ENCODE measurements at places on chromosomes 11 and 22.

DNA sequence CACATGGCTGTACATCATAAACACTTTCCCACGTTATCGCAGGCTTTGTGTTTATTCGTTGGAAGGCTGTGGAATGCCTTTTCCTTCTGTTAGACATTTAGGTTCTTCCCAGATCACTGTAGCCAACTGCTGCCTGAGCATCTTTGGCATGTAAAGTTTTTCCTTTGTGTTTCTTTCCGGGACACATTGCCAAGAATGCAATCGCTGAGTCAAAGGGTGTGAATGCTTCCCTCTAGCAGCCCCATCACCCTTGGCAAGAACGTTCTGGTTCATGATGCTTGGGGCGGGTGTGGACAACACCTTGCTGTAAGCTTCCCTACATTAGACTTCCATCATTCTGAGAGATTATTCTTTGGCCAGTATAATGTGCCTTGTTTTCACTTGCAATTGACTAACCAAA is 136.2 kb downstream of the OSBP2 start:
- no peak for DNase-seq

DNA sequence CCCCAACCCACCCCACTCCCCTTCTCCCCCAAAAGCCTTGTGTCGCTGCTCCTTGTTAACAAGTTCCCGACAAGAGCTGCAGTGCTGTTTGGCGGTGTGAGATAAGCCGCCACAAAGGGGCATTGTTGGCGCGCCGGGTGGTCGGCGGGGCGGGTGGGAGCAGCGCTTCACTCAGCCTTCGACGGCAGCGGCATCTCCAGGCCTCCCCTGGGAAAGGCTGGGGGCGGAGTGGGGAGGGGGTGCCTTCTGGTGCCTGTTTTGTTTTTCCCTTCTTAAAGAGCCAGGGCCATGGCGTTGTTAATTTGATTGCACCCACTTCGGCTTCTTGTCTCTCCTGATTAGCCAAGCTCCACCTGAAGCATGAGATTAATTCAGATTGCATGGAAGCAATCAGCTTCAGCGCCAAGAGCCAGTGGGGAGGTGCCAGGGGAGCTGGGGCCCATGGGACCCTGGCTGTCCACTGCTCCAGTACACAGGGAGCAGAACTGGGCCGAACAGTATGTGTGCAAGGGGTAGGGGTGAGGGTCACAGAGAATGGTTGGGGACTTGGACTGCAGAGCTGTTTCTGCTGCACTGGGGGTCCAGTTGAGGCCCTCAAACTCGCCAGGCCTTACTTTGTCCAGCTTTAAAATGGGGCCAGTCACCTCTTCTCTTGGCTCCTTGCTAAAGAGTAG is 165.1 kb downstream of the CEP164 start:
- DNase-seq = peak; percentile 93

- no peak for DNase-seq
Observed at GRCh38 chr11:34609850-34610249, 11.0 kb upstream of the EHF start.

GRCh38 chr11:92595052-92595451 is 370.4 kb downstream of the FAT3 start:
- DNase-seq = no peak

DNA sequence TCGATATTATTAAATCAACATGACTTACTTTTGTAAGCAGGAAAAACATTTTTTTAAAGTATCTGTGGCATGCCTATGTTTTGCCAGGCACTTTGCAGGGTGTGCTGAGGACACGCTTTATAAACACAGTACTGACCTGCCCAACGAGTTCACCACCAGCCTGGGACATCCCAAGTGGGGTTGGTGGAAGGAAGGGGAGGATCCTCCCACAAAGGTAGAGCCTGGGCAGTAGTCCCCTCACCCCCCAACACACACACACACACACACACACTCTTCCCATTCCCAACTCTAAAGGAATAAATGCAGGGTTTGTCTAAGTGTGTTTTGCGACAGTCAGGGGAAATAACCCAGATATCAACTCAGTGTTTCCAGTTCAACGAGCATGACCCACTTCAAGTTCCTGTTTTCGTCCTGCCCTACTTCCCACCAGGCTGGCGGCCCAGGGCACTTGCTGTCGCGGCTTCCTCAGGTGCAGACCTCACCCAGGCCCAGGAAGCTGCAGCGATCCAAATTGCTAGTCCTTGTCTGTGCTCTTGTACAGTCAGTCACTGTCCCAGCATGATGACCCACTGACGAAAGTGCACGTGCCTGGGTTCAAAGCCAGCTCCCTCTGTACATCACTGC is 3.1 kb downstream of the CERK start:
- peak; percentile 83 for DNase-seq

- peak; percentile 43 for DNase-seq
Observed at GRCh38 chr11:127789927-127790326, 789.4 kb upstream of the KIRREL3 start.

DNA sequence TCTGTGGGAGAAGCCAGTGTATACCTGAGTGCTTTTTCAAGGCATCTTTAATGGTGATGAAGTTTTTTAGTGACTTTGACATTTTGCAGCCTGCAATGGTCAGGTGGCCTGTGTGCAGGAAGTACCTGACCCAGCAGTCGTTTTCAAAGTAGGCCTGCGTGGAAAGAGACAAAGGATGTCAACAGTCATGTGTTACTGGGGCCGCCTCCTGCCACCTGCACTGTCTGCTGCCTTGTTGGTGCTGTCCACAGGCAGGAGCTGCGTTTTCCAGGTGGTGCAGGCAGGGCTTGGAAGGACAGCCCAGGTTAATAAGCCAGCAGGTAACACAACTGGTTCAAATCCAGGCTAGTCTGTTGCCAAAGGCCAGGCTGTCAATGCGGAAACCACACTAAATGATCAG is 26.5 kb upstream of the NAP1L4 start:
- DNase-seq = no peak

- DNase-seq = no peak
Observed at GRCh38 chr11:123483058-123483457, 53.0 kb downstream of the GRAMD1B start.

- DNase-seq = peak; percentile 82
Observed at GRCh38 chr22:41517172-41518047, 26.9 kb downstream of the POLR3H start.

- no peak for DNase-seq
Observed at GRCh38 chr11:72584293-72584938, 89.8 kb downstream of the PDE2A start.

- DNase-seq = no peak
Observed at GRCh38 chr11:10398525-10398924, 56.5 kb upstream of the AMPD3 start.

- DNase-seq = no peak
Observed at GRCh38 chr11:235609-235996, 539 bp downstream of the SIRT3 start.

DNA sequence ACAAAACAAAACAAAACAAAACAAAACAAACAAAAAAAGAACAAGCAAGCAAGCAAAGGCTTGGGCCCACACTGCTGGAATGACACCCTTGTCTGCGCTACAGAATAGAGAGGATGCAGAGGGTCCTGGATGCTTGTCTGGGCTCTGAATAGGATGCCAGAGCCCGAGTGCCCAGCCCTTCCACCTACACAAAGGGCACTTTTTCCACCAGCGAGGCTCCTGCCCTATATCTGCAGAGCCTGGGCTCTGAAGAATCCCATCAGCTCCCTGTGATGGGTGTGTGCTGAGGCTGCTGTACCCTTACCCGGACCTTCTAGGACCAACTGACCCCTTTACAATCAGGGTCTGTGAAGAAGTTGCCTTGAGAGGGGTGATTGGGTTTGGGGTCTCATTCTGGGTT is 221.2 kb downstream of the DSCAML1 start:
- no peak for DNase-seq

DNA sequence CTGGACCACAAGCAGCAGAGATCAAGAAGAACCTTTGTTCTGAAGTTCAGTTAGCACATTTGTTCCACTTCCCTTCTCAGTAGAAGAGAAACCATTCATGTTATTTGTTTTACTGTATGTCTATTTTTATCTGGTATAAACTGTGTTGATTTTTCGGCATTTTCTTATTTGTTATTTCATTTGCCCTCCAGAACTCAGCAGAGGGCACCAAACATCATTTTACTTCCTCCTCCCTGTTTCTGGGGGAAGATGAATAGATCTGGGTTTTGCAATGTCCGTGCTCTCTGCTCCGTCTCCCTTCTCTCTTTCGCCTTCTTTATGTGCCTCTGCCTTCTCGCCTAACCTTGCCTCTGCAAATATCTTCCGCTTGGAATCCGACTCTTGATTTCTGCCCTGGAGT is 366.9 kb downstream of the NTM start:
- DNase-seq = peak; percentile 20

- no peak for DNase-seq
Observed at GRCh38 chr11:70845591-70846041, 406.8 kb downstream of the SHANK2 start.

GRCh38 chr22:38469306-38469781 is 1.4 kb downstream of the KDELR3 start:
- no peak for DNase-seq

GRCh38 chr11:69263736-69264052 is 30.3 kb upstream of the MYEOV start:
- DNase-seq = no peak

DNA sequence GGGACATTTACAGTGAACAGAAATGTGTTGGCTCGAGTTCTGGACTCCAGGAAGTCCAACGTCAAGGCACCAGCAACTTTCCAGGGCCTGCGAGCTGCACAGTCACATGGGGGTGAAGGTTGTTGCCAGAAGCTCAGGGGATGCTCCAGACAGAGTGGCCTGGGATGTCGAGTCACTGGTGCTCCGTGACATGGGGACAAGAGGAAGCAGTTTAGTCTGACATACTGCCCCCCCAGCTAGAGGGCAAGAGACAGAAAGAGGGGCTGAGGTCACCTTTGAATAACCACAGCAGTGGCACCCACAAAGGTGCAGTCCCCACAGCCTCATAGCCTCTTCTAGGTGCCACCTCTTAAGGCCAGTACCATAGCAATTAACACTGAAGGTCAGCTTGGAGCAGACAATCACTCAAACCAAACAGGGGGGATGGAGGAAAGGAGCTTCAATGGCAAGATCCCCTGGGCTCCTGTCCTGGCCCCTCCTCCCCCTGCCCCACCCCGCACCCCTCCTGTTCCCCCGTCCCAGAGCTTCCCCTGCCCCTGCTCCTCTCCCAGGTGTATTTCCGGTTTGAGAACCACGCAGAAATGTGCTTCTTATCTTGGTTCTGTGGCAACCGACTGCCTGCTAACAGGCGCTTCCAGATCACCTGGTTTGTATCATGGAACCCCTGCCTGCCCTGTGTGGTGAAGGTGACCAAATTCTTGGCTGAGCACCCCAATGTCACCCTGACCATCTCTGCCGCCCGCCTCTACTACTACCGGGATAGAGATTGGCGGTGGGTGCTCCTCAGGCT is 3.8 kb downstream of the APOBEC3D start:
- no peak for DNase-seq

GRCh38 chr11:119377961-119378667 is 3.4 kb downstream of the USP2 start:
- no peak for DNase-seq

- DNase-seq = no peak
Observed at GRCh38 chr22:26426924-26427323, 2.1 kb upstream of the ASPHD2 start.

DNA sequence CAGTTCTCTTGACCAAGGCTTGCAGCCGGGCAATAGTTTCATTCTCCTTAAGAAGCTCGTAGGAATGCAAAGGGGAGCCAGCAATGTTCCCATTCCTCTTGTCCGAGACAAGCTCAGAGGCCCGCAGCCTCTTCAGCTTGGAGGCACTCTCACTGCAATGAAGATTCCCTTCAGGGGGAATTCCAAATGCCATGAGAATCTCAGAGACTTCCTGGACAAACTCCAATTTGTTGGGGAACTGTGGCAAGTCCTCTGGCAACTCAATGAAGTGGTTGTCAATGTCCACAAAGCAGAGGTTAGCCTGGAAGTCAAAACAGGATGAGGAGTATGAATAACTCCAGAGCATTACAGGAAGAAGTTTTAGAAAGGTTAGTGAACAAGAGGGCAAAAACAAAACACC is 84.4 kb downstream of the DENND5A start:
- no peak for DNase-seq

- no peak for DNase-seq
Observed at GRCh38 chr11:58006940-58007339, 16.7 kb upstream of the OR9Q1 start.

GRCh38 chr11:394034-394857 is at the start of gene PKP3:
Gene PKP3 (plus strand): TSS chr11:394209. CDS start chr11:394293, 84 bp downstream.
- no peak for DNase-seq

- DNase-seq = no peak
Observed at GRCh38 chr11:1553808-1554594, 18.1 kb downstream of the DUSP8 start.

DNA sequence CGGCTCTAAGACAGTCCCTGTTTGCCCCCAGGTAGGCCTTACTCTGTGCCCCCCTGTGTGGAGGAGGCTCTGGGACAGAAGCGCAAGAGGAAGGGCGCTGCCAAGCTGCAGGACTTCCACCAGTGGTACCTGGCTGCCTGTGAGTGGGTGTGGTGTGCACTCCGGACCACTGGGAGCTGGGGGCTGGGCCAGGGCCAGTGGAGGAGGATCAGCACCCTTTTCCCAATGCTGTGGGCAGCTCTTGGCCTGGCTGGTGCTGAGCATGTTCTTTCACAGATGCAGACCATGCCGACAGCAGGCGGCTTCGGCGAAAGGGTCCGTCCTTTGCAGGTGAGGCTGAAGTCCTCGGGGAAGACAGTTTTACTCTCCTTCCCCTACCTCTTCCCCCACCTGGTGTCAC is 3.7 kb downstream of the SCO2 start:
- DNase-seq = no peak

- DNase-seq = no peak
Observed at GRCh38 chr11:105975128-105975527, 46.9 kb downstream of the MSANTD4 start.

- DNase-seq = no peak
Observed at GRCh38 chr11:35815556-35816315, 128.1 kb upstream of the LDLRAD3 start.

GRCh38 chr11:71384561-71384960 is 63.6 kb downstream of the DHCR7 start:
- no peak for DNase-seq

DNA sequence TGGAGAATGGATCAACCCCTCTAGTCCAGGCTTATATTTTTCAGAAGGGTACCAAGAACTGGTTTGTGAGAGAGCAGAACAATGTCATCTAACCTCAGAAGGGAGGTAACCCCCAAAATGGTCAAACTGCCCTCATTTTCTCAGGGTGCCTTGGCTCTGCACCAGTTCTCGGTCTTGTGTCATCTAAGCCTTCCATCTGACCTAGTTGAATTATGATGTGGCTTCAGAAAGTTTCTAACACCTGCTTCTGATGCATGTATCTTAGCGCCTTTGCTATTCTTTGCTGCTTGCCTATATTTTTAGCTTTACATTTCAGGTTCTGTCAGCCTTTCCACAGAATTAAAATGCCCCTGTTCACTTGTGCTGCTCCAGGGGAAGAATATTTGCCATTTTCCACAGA is 91.7 kb upstream of the E2F8 start:
- no peak for DNase-seq

DNA sequence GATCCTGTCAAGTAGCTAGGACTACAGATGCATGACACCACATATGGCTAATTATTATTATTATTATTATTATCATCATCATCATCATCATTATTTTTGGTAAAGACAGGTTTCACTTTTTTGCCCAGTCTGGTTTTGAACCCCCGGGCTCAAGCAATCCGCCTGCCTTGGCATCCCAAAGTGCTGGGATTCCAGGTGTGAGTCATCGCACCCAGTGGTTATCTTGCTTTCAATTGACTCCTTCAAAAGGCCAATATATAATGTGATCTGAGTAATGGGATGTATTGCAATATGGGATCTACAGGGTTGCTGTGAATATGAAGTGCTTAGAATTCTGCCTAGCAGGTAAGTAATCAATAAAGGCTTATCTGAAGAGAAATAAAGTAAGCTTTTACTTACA is 221.2 kb downstream of the SBF2 start:
- no peak for DNase-seq

GRCh38 chr22:25919452-25919851 is 177.5 kb downstream of the MYO18B start:
- DNase-seq = no peak

Measured in retina (tissue), 1 donor.